ENCODE measurements at places on chromosomes 16 and 17.

- DNase-seq = peak; percentile 66
Observed at GRCh38 chr17:62592341-62593099, 35.0 kb upstream of the MRC2 start.

DNA sequence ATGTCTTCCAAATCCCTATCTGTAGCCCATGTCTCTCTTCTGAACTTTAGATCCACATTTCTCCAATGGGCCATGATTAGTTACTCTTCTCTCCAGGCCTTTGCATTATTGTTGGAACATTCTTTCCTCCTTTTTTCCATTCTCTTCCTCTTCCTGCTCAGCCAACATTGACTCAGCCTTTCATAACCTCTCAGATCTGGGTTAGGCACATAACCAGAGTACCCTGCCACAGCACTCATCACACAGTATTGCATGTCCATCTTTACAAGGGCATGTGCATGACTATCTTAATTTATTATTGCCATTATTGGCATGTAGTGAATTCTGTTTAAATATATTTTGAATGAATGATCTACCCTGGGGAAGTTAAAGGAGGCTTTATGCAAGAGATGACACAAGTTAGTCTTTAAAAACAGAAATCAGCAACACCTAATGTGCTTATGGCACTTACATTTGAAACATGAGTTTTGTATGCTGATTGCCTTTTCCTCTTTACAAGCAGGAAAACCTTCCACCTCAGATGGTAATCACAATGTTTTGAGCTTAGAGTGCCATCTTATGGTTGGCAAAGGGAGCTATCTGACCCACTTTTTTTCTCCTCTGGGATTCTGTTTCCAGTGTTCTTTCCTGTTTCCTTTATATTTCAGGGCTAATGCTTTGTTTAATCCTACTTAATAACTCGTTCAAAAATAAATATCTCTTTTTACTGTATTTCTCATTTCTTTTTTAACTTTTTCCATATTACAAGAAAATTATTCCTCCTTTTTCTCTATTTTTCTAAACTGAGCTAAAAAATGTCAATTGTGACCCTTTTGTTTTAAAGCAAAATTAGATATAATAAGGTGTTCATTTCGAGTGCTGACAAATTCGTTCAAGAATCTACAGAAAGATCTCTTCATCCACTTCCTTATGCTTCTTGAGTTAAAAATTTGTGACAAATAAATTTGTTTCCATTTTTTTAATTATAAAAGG is 151.0 kb upstream of the RBL2 start:
- peak; percentile 65 for DNase-seq

- no peak for DNase-seq
Observed at GRCh38 chr16:70756071-70756470, 44.9 kb downstream of the VAC14 start.

DNA sequence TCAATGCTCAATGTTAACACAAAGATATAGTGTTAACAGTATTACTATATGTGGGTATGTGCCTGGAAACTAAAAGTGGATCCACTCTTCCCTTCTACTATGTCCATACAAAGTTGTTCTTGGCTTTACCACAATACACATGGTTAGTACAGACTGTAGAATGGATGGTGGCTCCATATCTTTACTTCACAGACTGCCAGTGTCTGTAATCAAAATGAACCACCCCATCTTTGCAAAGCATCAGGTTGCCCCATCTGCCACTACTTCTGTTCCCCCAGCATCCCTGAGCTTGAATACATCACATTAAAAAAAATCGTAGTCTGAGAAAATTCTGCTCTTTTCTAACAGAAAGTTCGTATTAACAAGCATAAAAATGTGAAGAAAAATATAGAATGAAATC is 30.0 kb downstream of the USP32 start:
- DNase-seq = no peak

GRCh38 chr17:77700165-77700881 is 258.2 kb upstream of the TNRC6C start:
- DNase-seq = no peak

- DNase-seq = no peak
Observed at GRCh38 chr16:78448658-78449271, 349.3 kb downstream of the WWOX start.

GRCh38 chr16:84043486-84044117 is 1.0 kb upstream of the SLC38A8 start:
- DNase-seq = no peak

- DNase-seq = no peak
Observed at GRCh38 chr17:79039886-79040285, 15.9 kb downstream of the C1QTNF1 start.

Measured in cardiac fibroblast (primary cell).